ENCODE measurements at places on chromosomes 6 and 20. TPM values are rescaled to one million over a fixed set of nuclear protein-coding genes. Genes with fewer than 3 reads are reported as not detected.

Gene RPS21
- 4,266 TPM for total RNA-seq

Gene DEFB124
- total RNA-seq, result not detected

Gene SDC4
- total RNA-seq, result 43.5 TPM

Gene KCNK17
- total RNA-seq, result not detected

Gene HLA-DRA
- total RNA-seq, result not detected

Gene FUT9
- not detected for total RNA-seq

Gene SYCP2
- 0.18 TPM for total RNA-seq

Gene GHRH
- total RNA-seq, result not detected
